ENCODE measurements at places on chromosomes 7 and 10.

DNA sequence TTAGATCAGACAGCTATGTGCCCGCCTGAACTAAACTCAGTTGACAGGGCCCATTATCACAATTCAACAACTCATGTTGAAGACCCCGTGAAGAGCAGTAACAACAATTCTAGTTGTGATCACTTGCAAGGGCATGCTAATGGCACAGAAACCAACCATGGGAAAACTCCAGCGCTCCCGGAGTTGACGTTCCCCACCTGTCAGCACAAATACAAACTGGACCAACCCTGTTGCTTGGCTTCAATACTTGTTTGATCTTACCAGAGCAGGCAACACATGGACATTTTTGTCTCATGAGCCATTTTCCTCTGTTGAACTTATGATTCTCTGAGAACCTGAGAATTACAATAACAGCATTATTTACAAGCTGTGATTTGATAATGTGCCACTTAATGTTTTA, 119.0 kb upstream of the LANCL2 start:
- no peak for DNase-seq

- no peak for DNase-seq
Observed at GRCh38 chr7:145582742-145583303, 533.8 kb upstream of the CNTNAP2 start.

DNA sequence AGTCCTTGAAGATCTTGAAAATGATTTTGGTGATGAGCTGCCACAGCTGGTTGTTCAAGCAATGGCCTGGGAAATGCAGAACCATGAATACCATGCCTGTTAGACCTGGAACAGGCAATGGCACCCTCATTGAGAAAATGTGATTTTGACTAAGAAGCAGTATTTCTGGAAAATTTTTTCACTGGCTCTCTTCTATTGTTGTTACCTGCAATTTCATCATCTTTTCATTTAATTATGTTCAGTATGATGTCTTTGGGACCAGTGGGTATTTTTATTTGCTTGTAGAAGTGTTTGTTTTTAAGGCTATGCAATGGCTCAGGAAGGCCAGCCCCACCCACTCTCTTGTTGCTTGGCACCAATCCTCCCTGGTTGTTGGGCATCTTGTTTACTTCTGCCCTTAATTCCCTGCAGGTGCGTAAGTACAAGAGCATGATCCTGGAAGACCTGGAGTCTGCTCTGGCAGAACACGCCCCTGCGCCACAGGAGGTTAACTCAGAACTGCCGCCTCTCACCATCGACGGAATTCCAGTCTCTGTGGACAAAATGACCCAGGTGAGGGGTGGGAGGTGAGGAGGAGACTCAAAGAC, 78.6 kb downstream of the NRF1 start:
- DNase-seq: no peak

GRCh38 chr7:147136352-147136751, 1019.8 kb downstream of the CNTNAP2 start:
- DNase-seq: no peak

DNA sequence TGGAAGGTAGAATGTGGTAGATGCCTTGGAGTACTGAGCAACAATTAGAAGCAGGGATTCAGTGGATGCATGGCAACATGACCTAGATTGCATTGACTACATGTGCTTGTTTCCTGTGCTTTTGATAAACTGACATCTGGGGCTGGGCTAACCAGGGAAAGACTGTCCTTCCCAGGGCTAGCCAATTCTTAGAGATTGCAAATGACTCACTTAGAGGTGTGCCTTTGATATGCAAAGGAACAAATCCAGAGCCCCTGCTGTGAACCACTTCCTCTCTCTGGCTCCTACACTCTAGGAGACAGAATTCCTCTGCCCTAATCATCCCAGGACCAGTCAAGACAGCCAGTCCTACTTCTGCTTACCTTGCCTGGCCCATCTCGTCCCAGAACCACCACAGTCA, 651.5 kb downstream of the LRMDA start:
- no peak for DNase-seq

DNA sequence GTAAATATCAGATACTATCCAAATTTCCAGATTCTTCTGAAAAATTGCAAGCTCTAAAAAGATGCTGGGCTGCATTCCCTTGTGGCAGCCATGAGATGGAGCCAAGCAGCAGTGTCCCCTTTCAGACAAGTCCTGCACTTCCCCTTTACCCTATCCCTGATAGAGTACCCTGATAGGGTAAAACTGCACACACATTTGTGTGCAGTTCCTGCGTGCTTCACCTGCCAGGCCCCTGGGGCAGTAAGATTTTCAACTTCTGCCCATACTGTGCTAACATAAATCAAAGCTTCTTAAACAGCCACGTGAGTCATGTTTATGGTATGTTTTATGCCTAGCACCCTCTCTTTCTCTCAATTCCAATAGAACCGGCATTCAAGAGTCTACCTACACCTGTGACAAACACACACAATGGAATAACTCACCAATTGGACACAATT, 52.2 kb downstream of the IFIT5 start:
- no peak for DNase-seq

- DNase-seq: no peak
Observed at GRCh38 chr10:58220769-58221451, 46.8 kb downstream of the IPMK start.

DNA sequence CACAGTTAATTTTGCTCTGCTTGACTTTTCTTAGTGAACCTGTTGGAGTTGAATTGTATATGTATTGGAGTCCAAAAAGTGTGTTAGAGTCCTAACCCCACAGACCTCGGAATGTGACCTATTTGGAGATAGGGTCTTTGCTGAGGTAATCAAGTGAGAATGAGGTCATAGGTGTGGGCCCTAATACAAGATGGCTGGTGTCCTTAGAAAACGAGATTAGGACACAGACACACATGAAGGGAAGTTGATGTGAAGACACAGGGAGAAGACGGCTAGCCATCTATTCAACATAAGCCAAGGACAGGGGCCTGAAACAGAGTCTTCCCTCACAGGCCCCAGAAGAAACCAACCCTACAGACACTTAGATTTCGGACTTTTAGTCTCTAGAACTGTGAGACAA, 260.6 kb upstream of the NEBL start:
- no peak for DNase-seq

DNA sequence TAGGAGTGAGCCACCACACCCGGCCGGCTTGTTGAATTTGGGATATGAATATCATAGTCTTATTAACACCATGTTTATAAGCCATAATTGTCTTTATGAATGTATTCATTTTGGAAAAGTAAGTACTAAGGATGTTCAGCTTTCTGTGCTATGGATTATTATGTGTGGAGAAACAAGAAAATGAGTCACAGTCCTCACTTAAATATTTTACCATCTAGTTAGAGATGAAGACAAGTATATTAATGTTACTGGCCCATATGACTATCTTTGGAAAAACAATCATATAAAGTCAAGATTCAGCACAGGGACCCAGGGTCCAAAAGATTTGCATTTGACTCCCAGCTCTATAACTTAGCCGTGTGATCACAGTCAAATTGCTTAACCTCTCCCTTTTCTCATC, 9.8 kb upstream of the TOMM7 start:
- DNase-seq: no peak

- no peak for DNase-seq
Observed at GRCh38 chr10:108301002-108301401, 1136.5 kb upstream of the SORCS1 start.

- DNase-seq: no peak
Observed at GRCh38 chr7:80057488-80057887, 77.1 kb upstream of the GNAI1 start.

DNA sequence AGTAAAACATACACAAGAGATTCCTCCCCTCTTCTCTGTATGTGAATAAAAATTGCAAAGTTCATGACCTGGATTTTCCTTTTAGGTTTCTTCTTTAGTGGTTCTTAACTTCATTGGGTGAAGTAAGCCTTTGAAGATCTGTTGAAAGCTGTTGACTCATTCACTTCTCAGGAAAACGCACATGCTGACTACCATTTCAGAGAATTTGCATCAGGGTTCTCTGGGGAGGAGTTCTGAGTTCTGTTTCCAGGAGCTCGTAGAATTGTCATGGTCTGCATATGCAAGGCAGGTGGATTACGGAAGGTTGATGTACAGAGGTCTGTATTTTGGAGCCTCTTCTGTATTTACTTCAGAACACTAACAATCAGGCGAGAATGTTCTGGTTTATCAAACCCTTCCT, 962 bp upstream of the SLC26A4 start:
- no peak for DNase-seq

GRCh38 chr7:23965296-23965695, 255.3 kb downstream of the STK31 start:
- DNase-seq: no peak

- no peak for DNase-seq
Observed at GRCh38 chr10:67988606-67989005, 86.5 kb downstream of the HERC4 start.

DNA sequence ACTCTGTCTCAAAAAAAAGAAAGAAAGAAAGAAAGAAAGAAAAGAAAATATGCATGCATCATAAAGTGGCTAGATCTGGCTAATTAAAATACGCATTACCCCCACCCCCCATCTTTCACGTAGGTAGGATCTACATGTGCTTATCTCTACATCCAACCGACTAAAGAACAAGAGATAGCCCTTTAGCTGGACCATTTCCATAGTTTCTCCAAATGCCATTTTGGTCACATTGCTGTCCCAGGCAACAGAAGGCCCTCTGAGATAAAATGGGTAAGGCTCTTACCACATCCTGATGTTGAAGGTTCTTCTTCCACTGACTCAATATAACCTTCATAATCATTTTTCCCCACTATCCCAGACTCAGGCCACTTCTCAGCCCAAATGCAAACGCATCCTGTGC, 31.5 kb downstream of the PIK3AP1 start:
- no peak for DNase-seq

- DNase-seq: no peak
Observed at GRCh38 chr10:124063750-124064603, 29.4 kb downstream of the CHST15 start.

DNA sequence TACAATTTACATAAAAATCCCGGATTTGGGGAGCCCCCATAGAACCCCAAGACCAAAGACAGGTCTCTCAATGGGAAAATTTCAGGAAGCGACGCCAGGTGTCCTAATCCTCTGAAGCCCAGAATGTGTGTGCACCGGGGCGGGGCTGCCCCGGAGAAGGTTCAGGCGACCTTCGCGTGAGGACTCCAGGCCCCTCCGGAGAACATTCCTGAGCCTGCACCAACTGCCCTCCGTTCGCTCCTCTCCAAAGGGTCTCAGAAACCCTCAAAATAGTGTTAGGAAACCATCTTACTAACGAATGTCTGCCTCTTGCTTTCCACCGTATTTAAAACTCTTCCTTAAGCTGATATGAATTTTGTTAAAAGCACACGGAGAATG, 78.5 kb upstream of the INSIG1 start:
- DNase-seq: no peak

DNA sequence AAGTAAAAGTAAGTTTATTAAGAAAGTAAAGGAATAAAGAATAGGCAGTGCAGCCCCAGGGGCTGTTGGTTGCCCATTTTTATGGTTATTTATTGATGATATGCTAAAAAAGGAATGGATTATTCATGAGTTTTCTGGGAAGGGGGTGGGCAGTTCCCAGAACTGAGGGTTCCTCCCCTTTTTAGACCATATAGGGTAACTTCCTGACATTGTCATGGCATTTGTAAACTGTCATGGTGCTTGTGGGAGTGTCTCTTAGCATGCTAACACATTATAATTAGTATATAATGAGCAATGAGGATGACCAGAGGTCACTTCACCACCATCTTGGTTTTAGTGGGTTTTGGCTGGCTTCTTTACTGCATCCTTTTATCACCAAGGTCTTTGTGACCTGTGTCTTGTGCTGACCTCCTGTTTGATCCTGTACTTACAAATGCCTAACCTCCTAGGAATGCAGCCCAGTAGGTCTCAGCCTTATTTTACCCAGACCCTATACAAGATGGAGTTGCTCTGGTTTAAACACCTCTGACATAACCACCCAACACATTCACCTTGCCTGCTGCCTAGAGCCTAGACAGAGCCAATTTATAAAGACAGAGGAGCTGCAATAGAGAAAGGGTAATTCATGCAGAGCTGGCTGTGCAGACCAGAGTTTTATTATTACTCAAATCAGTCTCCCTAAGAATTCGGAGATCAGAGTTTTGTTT, 10.9 kb upstream of the ERCC6 start:
- no peak for DNase-seq

DNA sequence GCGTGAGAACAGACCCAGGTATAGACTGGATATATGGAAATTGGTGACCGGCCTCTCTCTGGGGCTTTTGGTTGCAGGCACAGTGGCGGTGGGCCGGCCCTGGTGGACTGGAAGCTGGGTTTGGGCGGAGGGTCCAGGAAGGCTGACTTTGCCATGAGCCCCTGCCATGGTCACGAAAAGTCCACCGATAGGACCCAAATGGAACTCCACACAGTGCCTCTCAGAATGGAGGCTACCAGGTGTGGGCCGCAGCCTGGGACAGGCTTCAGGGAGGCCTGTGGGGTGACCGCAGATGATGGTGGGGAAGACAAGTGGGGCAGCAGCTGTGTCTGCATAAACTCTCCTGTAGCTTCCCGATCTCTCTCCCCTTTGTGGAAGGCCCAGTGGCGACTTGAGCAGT, 123.2 kb downstream of the DNAJB6 start:
- no peak for DNase-seq

- DNase-seq: no peak
Observed at GRCh38 chr7:52656098-52656497, 379.3 kb upstream of the POM121L12 start.

DNA sequence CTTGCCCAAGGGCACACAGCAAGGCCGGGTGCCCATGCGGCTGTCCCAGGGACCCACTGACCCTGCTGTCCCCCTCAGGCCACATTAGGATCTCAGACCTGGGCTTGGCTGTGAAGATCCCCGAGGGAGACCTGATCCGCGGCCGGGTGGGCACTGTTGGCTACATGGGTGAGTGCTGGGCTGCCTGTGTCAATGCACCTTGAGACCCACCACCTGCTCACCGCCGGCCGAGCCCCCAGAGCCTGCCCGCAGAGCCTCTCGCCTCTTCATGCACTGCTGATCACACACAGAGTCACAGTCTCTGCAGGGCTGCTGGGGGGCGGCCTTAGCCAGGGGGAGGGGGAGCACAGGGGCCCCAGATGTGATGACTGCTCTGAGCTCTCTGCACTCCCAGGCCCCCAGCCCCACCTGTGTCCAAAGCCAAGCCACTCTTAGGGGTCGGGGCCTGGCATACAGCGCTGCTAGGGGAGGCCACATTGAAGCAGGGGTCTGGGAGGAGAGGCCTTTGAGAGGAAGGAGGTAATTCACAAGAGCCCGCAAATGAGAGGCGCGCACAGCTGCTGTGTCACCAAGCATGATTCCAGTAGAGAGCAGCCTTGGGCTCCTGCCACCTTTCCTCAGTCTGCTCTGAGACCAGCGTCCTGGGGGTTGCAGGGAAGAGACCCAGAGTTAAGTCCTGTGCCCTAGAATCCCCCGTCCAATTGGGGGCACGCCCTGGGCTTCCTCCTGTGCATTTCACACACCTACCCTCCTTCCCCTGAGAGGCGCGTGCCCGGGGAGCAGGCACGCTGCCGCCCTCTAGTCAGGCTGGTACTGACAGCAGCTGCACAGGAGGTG, 100.4 kb downstream of the RGS10 start:
- no peak for DNase-seq

All from GM19239 (cell line).